ENCODE measurements at places on chromosomes 4 and X. TPM values are rescaled to one million over a fixed set of nuclear protein-coding genes. Genes with fewer than 3 reads are reported as not detected.

The PFKFB1 gene
- total RNA-seq, result 0.17 TPM

The DDX53 gene
- not detected for total RNA-seq

The NONO gene
- total RNA-seq, result 388 TPM

The DGKK gene
- total RNA-seq, result not detected

The PNMA6F gene
- total RNA-seq, result not detected

The KCND1 gene
- 0.54 TPM for total RNA-seq

The TLR10 gene
- total RNA-seq, result not detected

The TRAM1L1 gene
- total RNA-seq, result 1.2 TPM

The MRPL1 gene
- total RNA-seq, result 57.8 TPM

The ADH1C gene
- not detected for total RNA-seq

The DIPK2B gene
- total RNA-seq, result not detected

The SPATA4 gene
- total RNA-seq, result 0.10 TPM

The HSFX4 gene
- total RNA-seq, result not detected

The USP51 gene
- 0.85 TPM for total RNA-seq

The MAGEB2 gene
- total RNA-seq, result not detected

The HEPH gene
- total RNA-seq, result 0.11 TPM

The TEX13C gene
- not detected for total RNA-seq

The AFF2 gene
- 0.04 TPM for total RNA-seq

The UGT2B11 gene
- not detected for total RNA-seq

The NAA11 gene
- total RNA-seq, result not detected

The TSPAN5 gene
- 46.6 TPM for total RNA-seq

The RASL11B gene
- total RNA-seq, result 2.5 TPM

The RHOXF2B gene
- total RNA-seq, result not detected

The TIGD2 gene
- 9.7 TPM for total RNA-seq

The GPC3 gene
- 0.11 TPM for total RNA-seq

The CCDC158 gene
- not detected for total RNA-seq

The GAGE1 gene
- total RNA-seq, result not detected

The ALAS2 gene
- total RNA-seq, result not detected

The HS6ST2 gene
- 1.3 TPM for total RNA-seq

The PTTG2 gene
- not detected for total RNA-seq

The SLC49A3 gene
- 0.11 TPM for total RNA-seq

The BCORL1 gene
- total RNA-seq, result 3.3 TPM

The COL25A1 gene
- total RNA-seq, result 0.03 TPM

The WDR13 gene
- 83.3 TPM for total RNA-seq

The ATOH1 gene
- total RNA-seq, result not detected

The POU4F2 gene
- not detected for total RNA-seq

Measured in foreskin keratinocyte (primary cell).